ENCODE measurements at places on chromosomes 5 and 9. TPM values are rescaled to one million over a fixed set of nuclear protein-coding genes. Genes with fewer than 3 reads are reported as not detected.

Gene TARS1
- 44.4 TPM for total RNA-seq

Gene PCDHB3
- 2.0 TPM for total RNA-seq

Gene SUSD3
- 25.0 TPM for total RNA-seq

- DNase-seq: no peak
Observed at GRCh38 chr9:133874060-133874657, 118.0 kb downstream of the VAV2 start.

Gene HTR1A
- not detected for total RNA-seq

GRCh38 chr5:169655353-169655752 lies 18.3 kb downstream of the DOCK2 start:
- no peak for DNase-seq

GRCh38 chr9:20651939-20652338 lies 29.6 kb upstream of the MLLT3 start:
- DNase-seq: no peak

- DNase-seq: no peak
Observed at GRCh38 chr9:133888048-133888808, 103.9 kb downstream of the VAV2 start.

Gene MLANA
- not detected for total RNA-seq

- DNase-seq: no peak
Observed at GRCh38 chr9:71704796-71705195, 63.5 kb downstream of the CEMIP2 start.

GRCh38 chr9:69965416-69966145 lies 78.1 kb upstream of the MAMDC2 start:
- no peak for DNase-seq

Gene SPINK7
- 65.3 TPM for total RNA-seq

Gene GTF3C4
- total RNA-seq: 8.8 TPM
